ENCODE measurements at places on chromosomes 1 and 21.
A peak's percentile ranks its signal among the peaks of the same experiment; 100 is the strongest.

- DNase-seq, result no peak
Observed at GRCh38 chr1:168112673-168113305, 23.9 kb downstream of the GPR161 start.

GRCh38 chr1:67597336-67597735, 87.7 kb upstream of the GADD45A start:
- DNase-seq, result no peak

GRCh38 chr1:200893411-200893901, 1.2 kb upstream of the INAVA start:
- no peak for DNase-seq

DNA sequence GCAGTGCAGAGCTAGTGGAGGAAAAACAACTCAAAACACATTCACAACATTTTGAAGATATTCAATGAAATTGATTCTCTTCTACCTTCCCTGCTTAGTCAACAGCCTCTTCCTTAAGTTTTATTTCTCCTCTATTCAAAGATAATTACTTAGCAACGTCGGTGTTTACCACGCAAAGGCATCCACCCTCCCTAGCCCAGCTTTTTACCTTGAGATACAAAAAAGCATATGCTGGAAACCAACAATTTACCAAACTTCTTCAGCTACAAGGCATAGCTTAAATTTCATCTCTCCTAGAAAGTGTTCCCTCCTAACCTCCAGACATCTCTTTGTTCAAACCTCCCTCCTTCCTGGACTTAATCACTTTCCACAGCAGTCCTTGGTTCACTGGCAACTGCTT, 102.8 kb upstream of the SOD1 start:
- no peak for DNase-seq

GRCh38 chr1:248695451-248696132, 7.0 kb downstream of the OR14I1 start:
- no peak for DNase-seq

- no peak for DNase-seq
Observed at GRCh38 chr1:1165900-1166421, 7.7 kb upstream of the TTLL10 start.

DNA sequence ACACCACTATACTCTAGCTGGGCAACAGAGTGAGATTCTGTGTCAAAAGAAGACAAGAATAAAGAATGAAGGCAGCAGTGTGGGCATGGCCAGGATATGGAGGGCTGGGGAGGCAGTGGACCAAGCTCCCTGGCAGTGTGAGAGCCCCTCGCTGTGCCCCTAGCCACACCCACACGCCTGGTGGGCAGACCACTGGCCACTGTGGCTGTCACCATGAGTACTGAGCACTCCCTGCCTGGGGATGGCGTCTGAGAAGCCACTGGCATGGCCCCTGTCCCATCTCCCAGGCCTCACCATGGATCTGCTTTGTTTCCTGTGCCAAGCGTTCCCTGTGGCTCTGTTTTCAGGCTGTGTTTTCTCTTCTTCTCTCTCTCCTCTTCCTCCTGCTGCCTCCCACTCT, 51.7 kb downstream of the STUM start:
- DNase-seq, result no peak

DNA sequence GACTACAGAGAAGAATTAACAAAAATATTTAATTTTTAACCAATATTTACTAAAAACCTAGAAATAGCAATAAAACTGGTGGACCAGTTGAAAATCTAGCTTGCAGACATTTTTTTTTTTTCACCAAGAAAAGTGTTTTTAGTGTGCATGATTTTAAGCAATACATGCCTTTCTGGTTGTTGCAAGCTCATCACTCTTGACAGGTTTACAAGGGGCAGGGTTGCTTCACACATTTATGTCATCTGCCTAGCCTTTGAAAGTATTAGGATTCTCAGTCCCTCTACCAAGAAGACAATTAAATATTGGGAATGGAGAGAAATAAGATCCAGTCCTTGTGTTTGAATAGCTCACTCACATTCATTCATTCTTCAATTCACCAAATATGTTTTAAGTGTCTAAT, 53.8 kb upstream of the LYPLAL1 start:
- DNase-seq, result no peak

DNA sequence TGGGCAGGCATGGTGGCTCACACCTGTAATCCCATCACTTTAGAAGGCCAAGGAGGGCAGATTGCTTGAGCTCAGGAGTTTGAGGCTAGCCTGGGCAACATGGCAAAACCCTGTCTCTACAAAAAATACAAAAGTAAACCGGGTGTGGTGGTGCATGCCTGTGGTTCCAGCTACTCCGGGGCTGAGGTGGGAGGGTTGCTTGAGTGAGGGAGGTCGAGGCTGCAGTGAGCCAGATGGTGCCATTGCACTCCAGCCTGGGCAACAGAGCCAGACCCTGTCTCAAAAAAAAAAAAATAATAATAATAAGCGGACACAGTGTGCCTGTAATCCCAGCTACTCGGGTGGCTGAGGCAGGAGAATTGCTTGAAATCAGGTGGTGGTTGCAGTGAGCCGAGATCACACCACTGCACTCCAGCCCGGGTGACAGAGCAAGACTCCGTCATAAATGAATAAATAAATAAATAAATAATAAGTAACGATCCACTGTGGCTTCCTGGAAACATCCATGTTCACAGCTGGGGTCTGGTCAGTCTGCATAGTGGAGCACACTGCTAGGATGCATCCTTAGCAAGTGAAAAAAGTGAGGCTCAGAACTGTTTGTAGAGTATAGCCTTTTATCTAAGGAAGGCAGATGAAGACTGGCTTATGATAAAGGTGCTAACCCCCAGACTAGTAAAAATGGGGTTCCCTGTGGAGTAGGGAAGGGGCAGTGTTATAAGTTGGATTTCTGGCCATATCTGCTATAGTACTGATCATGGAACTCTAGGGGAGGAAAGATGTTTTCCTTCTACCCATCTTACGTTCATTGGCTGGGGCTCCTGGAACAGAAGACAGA, 15.7 kb downstream of the PKNOX1 start:
- no peak for DNase-seq

DNA sequence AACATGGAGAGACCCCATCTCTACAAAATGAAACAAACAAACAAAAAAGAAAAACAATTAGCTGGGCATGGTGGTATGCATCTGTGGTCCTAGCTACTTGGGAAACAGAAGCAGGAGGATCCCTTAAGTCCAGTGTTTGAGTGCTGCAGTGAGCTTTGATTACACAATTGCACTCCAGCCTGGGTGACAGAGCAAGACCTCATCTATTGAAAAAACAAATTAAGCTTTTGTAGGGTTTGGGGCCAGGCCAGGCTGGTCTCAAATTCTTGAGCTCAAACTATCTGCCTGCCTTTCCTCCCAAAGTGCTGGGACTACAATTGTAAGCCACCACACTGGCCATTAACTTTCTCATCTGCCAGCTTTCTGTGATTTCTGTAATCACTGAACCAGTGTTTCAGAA, 27.2 kb downstream of the NIPAL3 start:
- no peak for DNase-seq

- no peak for DNase-seq
Observed at GRCh38 chr21:45979141-45979631, 2.4 kb upstream of the COL6A1 start.

DNA sequence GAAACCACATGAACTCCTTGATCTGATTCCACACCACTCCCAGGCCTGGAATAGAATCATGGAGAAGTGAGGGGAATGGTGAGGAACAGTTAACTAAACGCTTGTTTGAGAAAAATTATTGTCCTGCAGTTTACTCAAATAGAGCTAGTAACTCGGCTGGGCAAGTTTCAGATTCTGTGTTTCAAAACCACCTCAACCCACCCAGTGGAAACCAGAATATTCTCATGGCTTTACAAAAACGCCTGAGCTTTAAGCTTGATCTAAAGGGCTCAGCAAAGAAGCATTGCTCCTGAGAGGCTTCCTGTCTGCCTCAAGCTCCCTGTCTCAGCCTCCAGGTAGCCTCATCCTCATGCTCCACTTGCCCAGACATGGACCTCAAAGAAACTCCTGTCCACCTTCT, 16.6 kb downstream of the TCHHL1 start:
- no peak for DNase-seq

- no peak for DNase-seq
Observed at GRCh38 chr1:175792136-175792535, 48.7 kb upstream of the TNR start.

DNA sequence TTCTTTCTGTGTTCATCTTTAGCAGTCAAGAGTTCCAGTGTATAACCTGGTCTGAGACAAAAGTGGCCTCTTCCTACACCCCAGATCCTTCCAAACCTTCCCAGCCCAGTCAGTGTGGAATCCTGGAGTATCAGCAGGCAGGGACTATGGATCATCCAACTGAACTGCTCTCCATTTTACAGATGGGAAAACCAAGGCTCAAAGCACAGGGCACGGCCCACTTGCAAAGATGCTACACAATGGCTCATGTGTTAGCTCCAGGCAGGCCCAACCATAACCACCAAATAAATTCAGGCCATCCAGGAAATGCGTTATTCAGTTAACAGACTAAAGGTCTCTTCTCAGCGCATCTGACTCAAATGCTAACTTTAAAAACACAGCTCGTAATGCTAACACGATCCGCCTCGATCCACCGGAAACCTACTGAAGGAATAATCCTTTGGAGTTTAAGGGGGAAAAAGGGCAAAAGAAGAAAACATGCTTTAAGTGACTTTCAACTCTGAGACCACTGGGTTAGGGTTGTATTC, 7.1 kb downstream of the GLIS1 start:
- DNase-seq, result no peak

DNA sequence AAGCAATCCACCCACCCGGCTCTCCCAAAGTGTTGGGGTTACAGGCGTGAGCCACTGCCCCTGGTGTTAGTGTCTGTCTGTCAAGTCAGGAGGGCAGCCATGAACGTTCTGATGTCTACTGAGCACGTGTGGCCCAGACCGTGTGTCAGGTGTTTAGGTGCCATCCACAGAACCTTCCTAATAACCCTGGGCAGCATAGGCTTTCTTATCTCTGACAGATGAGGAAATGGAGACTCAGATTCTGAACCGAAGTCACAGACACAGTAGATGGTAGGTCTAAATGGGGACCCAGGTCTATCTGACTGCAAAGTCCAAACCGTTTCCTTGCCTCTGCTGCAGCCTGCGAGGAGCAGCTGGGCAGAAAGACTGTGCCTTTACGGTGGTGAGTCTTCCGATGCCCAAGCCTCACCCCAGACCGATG, 622 bp upstream of the IL6R start:
- no peak for DNase-seq

- DNase-seq, result no peak
Observed at GRCh38 chr1:241131636-241132194, 225.3 kb downstream of the RGS7 start.

DNA sequence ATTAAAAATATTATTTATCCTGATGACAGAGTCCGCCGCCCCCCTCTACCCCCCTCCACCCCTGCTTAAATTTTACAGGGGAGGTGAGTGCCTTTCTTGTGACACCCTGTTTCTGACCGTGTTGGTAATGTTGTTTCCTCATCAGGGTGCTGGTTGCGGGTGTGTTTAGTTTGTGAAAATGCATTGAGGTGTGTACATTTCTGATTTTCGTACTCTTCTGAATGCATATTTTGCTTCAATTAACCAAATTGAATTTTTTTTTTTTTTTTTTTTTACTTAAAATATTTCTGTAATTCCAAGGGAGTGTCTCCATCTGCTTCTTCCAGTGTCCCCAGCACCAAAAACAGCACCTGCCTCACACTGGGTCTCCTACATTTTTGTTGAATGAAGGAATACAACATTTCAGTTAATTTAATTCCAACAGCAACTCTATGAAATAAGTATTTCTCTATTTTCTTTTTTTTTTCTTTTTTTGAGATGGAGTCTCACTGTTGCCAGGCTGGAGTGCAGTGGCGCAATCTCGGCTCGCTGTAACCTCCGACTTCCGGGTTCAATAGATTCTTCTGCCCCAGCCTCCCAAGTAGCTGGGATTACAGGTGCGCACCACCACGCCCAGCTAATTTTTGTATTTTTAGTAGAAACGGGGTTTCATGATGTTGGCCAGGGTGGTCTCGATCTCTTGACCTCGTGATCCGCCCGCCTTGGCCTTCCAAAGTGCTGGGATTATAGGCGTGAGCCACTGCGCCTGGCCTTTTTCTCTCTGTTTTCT, 5.6 kb upstream of the SLC2A1 start:
- DNase-seq, result no peak

GRCh38 chr1:9835758-9836631, 12.2 kb upstream of the CLSTN1 start:
- DNase-seq, result peak; percentile 23

DNA sequence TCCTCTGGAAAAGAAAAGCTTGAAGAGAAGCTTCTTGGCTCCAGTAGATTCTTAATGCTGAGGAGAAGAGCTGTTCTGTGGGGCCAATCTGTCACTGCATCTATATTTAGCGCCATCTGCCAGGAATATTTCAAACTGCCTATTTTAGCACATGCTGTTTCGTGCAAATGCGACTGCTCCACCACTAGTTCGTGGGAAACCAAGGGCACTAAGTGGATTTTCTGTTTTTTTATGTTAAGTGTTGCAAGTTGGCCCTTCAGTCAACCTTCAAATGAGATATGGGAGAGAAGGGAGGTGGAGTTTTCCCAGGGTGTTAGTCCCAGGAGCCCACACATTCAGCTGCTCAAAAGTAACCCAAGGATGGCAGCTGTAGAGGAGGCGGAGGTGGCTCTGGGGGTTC, 91.9 kb downstream of the TSEN15 start:
- DNase-seq, result no peak

DNA sequence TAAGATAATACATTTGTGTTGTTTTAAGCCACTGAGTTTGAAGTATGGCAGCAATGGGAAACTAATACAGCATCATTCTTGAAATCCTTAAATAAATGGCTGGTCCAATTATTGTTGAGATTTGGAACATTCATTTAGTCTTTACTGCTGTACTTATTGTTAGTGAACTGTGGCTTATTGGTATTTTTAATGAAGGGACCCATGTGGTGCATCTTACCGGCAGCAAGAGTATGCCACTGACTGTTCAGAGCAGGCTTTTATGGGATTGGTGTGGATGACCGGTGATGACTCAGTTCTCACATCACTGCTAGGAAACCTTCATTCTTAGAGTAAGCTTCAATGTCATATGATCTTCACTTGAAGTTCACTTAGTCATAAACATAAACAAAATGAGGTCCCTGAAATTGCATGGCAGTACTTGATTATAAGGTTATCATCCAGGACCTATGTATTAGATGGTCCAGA, 31.5 kb downstream of the PRKAA2 start:
- no peak for DNase-seq

DNA sequence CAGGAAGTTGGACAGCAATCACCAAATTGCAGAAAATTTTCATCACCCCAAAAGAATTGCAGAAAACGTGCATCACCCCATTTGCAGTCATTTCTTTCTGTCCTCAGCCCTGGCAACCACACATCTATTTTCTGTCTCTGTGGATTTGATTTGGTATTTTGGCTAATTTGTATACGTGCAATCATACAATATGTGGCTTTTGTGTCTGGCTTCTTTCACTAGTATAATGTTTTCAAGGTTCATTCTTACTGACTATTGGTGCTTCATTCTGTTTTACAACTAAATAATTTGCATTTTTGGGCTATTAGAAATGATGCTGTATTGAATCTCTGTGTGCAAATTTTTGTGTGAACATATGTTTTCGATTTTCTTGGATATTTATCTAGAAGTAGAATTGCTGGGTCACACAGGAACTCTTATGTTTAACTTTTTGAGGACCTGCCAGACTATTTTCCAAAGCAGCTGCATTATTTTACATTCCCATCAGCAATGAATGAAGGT, 24.8 kb upstream of the PRDM2 start:
- DNase-seq, result no peak
